ENCODE measurements at places on chromosomes 16 and 17. TPM values are rescaled to one million over a fixed set of nuclear protein-coding genes. Genes with fewer than 3 reads are reported as not detected.

GRCh38 chr17:21041741-21042457, 912 bp downstream of the USP22 start:
- peak; percentile 84 for DNase-seq
- H3K27ac ChIP-seq: peak overlapping the region; percentile 100
- no peaks in the 10 kb centered on the region for H3K4me1 ChIP-seq
- H3K4me3 ChIP-seq: peak overlapping the region; percentile 100

- no peaks in the 10 kb centered on the region for H3K4me1 ChIP-seq
- no peak for DNase-seq
- no peaks in the 10 kb centered on the region for H3K27me3 ChIP-seq
- H3K36me3 ChIP-seq: peaks cover 3% of the 10 kb centered on the region
- H3K27ac ChIP-seq: no peak overlapping the region
Observed at GRCh38 chr17:4174556-4174955, 31.6 kb downstream of the CYB5D2 start.

DNA sequence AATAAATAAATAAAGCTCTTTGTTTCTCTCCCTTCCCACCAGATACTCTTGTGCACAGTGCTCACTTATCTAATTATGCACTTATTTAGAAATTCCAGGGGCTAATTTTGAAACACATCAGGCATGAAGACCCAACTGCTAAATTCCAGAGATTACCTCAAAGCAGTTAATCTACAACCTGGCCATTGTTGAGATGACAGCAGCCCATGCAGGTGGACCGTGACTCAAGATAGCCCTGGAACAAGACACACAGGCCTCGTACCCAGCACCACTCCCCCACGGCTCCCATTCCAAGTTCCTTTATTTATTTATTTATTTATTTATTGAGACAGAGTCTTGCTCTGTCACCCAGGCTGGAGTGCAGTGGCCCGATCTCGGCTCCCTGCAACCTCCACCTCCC, 60.1 kb upstream of the NPEPPS start:
- H3K4me3 ChIP-seq: no peak overlapping the region
- DNase-seq: no peak
- no peaks in the 10 kb centered on the region for H3K27me3 ChIP-seq
- no peak overlapping the region for H3K27ac ChIP-seq

- peak within 1 kb of the TSS; percentile 11 for H3K4me3 ChIP-seq
- peak within 1 kb of the TSS; percentile 68 for H3K27ac ChIP-seq
- no peaks in the 10 kb centered on the region for H3K4me1 ChIP-seq
- H3K27me3 ChIP-seq: no peaks in the 10 kb centered on the region
- no peak for DNase-seq
Observed at GRCh38 chr16:27066668-27067537, at the start of gene C16orf82. TSS of gene C16orf82 (plus strand) at chr16:27066927.

DNA sequence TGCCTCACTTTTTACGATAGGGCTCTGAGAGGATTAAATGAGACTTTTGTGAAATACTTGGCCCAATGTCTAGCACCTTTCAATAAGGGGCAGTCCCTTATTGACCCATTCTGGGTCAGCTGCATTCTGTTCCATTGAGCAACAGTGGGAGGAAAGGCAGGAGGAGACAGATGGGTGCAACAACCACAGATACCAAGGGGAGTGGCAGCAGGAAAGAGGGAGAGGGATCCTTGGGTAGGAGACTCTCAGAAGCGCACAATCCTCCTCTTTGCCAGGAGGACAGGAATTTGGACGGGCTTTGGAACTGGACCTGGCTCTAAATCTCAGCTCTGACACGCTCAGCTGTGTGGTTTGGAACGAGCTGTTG, 3.5 kb downstream of the PIPOX start:
- no peak overlapping the region for H3K4me3 ChIP-seq
- H3K4me1 ChIP-seq: peaks cover 22% of the 10 kb centered on the region
- H3K36me3 ChIP-seq: no peaks in the 10 kb centered on the region
- no peak overlapping the region for H3K27ac ChIP-seq

DNA sequence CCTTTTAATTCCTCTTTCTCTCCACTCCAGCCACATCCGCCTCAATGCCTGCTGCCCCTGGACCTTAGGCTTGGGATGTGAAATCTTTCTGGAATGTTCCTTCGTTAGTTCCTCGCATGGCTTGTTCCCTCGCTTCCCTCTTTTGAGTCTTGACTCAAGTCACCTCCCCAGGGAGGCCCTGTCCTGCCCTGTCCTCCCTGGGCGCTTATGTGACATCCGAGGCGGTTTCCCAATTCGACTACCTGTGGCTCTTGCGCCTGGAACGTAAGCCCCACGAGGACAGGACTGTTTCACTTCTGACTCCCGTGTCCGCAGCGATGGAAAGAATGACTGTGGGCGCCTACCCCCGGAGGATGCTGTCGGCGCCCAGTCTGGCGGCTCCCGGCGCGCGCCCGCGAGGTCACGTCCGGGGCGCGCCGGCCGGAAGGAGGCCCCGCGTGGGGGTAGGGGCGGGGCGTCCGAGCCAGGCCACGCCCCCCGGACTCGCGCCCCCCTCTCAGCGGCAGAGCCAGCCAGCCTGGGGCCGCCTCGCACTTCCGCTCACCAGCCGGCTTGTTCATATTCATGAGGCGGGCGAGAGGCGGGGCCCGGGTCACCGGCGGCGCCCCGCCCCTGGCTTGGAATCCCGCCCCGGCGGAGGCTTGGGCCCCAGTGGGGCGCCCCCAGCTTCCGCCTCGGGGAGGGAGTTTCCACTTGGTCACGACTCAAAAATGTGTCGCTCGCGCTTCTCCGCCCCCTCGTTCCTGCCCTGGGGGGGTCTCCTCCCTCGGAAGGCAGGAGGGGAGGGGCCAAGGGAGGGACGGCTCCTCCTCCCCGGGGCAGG, 8.4 kb upstream of the GLIS2 start:
- H3K4me3 ChIP-seq: peak overlapping the region; percentile 59
- peak overlapping the region; percentile 93 for H3K27ac ChIP-seq
- DNase-seq: peak; percentile 78
- no peaks in the 10 kb centered on the region for H3K27me3 ChIP-seq
- no peaks in the 10 kb centered on the region for H3K36me3 ChIP-seq
- no peaks in the 10 kb centered on the region for H3K4me1 ChIP-seq

DNA sequence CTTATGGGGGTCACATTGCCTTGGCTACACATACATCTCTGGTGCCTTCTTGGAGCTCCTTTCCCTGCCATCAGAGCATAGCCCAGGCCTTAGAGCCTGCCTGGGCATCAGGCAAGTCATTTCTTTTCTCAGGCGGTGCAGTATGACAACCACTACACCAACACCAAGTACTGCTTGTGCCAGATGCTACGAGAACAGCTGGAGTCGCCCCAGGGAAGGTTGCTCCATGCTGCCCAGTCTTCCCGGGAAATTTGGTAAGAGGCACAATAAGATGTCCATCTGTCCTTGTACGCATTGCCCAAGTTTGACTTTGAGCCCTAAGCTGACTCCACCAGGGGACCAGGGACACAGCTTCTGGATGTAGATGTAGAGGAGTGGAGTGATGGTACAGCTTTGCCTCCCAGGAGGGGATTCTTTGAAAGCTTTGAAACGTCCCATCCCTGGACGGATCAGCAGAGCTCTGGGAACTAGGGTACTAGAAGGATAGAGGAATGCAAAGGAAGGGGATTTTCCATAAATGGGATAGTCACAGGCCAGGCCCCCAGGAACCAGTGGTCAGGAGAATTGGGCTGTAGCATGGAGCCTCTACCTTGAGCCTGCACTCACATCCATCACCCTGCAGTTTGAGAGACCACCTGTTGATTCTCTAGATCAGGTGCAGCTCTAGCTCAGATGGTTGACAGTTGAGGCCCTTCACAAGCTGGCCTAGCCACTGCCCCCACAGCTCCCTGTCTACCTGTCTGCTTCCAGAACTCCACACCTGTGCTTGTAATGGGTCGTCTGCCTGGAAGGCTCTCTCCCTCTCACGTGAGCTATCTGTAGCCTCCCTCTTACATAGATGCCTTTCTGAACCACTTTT, 11.0 kb upstream of the NFATC3 start:
- H3K4me3 ChIP-seq: no peak overlapping the region
- no peaks in the 10 kb centered on the region for H3K36me3 ChIP-seq
- no peak overlapping the region for H3K27ac ChIP-seq
- no peak for DNase-seq
- H3K27me3 ChIP-seq: no peaks in the 10 kb centered on the region

- peak overlapping the region; percentile 97 for H3K27ac ChIP-seq
- no peaks in the 10 kb centered on the region for H3K36me3 ChIP-seq
- no peaks in the 10 kb centered on the region for H3K27me3 ChIP-seq
- no peaks in the 10 kb centered on the region for H3K4me1 ChIP-seq
- H3K4me3 ChIP-seq: peak overlapping the region; percentile 89
- DNase-seq: peak; percentile 29
Observed at GRCh38 chr17:7885367-7886226, 3.0 kb upstream of the CHD3 start.

DNA sequence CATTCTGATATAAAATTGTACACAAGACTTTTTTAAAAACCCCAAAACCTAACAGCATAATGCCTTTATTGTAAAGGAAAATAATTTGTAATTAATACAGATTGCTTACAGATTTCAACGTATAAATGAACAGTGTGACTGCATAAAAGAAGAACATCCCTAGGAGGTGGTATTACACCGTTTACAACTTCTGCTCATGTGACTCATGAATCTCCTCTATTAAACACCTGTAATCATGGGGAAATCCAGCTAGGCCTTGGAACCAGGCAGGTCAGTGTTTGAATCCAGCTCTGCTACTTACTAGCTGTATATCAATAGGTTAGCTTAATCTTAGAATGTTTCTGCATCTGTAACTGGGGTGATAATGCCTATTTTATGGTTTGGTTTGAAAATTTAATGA, 15.2 kb downstream of the RABEP1 start:
- H3K36me3 ChIP-seq: no peaks in the 10 kb centered on the region
- H3K4me3 ChIP-seq: no peak overlapping the region
- H3K27ac ChIP-seq: no peak overlapping the region
- no peak for DNase-seq
- H3K27me3 ChIP-seq: no peaks in the 10 kb centered on the region
- no peaks in the 10 kb centered on the region for H3K4me1 ChIP-seq

GRCh38 chr16:61814726-61815347, 221.4 kb downstream of the CDH8 start:
- no peak for DNase-seq
- no peak overlapping the region for H3K27ac ChIP-seq

- DNase-seq: no peak
- no peaks in the 10 kb centered on the region for H3K4me1 ChIP-seq
- no peak overlapping the region for H3K27ac ChIP-seq
- peaks cover 100% of the 10 kb centered on the region for H3K36me3 ChIP-seq
- no peak overlapping the region for H3K4me3 ChIP-seq
- no peaks in the 10 kb centered on the region for H3K27me3 ChIP-seq
Observed at GRCh38 chr17:42706732-42707131, 24.4 kb downstream of the CNTNAP1 start.

Gene TP53TG3F
- total RNA-seq: not detected

Gene TEKT1
- total RNA-seq: not detected

Gene NRN1L
- total RNA-seq: 2.0 TPM

Gene SMARCD2
- total RNA-seq: 245 TPM
